ENCODE measurements at places on chromosomes 2 and 18. TPM values are rescaled to one million over a fixed set of nuclear protein-coding genes. Genes with fewer than 3 reads are reported as not detected.

Gene PKP4
- 49.0 TPM for total RNA-seq

Gene FAM110C
- 7.3 TPM for total RNA-seq

Gene ERFE
- total RNA-seq: not detected

Gene POTEJ
- total RNA-seq: 8.5 TPM

Gene TMEM182
- 2.0 TPM for total RNA-seq

Gene TNFAIP6
- 0.51 TPM for total RNA-seq

Gene LRRTM1
- total RNA-seq: 1.8 TPM

Gene SLC4A5
- 6.2 TPM for total RNA-seq

Gene KCNE4
- total RNA-seq: 4.1 TPM

Gene SCTR
- total RNA-seq: not detected

Gene REG1B
- not detected for total RNA-seq

Gene CASP10
- total RNA-seq: 1.7 TPM

Gene PTPN2
- total RNA-seq: 34.0 TPM

DNA sequence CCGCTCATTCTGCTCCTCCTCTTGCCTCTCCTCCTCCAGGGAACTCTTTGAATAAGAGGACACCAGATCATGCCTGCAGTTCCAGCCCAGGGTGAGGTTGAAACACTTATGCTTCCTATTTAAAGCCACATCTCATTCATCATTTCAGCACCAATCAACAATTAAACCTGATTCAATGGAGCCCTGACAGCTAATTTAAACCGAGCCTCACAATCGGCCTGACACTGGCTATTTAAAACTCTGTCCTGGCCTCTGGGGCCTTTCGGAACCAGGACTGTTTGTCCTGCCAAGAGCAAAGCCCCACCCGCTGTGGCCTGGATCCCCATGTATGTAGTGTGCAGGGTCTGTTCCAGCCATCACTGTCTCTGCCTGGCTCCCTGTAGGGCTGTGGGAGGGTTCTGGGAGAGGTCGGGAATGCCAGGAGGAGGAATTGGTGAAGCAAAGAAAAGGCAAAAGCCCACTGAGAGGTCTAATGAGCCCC, 97.4 kb downstream of the MCFD2 start:
- H3K27me3 ChIP-seq: no peaks in the 10 kb centered on the region
- H3K4me3 ChIP-seq: no peak overlapping the region

DNA sequence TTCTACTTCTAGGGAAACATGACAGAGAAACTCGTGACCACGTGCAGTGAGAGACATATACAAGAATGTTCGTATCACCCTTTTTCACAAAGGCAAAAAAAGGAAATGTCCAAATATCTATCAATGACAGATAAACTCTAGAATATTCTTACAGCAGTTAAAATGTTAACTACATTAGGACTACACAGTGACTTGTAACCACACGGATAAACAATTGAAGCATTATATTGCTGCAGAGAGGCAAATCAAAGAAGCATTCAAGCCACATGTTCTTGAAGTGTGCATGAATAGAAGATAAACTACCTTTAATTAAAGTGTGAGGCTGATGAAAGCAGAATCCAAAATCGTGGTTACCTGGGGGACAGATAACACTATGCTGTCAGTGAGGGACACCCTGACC, 935.3 kb upstream of the KLHL29 start:
- DNase-seq: no peak
- no peaks in the 10 kb centered on the region for H3K4me1 ChIP-seq
- no peaks in the 10 kb centered on the region for H3K36me3 ChIP-seq
- H3K27ac ChIP-seq: no peak overlapping the region
- no peaks in the 10 kb centered on the region for H3K27me3 ChIP-seq

DNA sequence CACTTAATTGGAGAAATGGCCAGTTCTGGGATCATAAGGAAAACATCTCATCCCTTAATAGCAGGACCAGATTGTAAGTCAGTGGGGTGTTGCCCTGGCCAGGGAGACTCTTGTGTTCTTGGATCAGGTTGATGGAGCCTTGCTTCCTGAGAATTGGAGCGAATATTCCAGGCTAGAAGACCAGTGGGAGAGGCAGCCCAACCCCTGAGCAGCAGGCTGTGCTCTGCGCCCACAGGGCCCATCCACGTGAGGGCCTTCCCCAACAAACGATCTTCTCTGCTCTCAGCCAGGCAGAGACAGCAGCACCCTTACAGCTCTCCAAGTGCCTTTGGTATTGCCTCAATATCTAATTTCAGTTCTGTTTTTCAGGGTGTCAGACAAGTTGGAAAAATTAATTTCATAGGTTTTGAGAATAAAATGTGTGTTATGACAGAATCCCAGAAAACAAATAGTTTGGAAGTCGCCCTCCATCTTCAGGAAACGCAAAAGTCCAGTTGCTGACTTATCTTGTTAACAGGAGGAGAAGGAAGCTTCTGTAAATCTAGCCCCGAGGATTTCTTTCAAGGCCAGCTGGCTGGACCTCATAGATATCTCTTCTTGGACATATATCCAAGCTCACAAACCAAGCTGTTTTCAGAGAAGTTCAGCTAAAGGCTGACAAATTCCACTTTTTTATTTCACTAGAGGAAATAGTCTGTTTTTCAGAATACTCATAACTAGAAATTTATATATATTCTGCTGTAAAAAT, 105.5 kb downstream of the COPS8 start:
- H3K27ac ChIP-seq: peak overlapping the region; percentile 39
- H3K4me3 ChIP-seq: no peak overlapping the region
- no peaks in the 10 kb centered on the region for H3K27me3 ChIP-seq
- no peaks in the 10 kb centered on the region for H3K36me3 ChIP-seq

DNA sequence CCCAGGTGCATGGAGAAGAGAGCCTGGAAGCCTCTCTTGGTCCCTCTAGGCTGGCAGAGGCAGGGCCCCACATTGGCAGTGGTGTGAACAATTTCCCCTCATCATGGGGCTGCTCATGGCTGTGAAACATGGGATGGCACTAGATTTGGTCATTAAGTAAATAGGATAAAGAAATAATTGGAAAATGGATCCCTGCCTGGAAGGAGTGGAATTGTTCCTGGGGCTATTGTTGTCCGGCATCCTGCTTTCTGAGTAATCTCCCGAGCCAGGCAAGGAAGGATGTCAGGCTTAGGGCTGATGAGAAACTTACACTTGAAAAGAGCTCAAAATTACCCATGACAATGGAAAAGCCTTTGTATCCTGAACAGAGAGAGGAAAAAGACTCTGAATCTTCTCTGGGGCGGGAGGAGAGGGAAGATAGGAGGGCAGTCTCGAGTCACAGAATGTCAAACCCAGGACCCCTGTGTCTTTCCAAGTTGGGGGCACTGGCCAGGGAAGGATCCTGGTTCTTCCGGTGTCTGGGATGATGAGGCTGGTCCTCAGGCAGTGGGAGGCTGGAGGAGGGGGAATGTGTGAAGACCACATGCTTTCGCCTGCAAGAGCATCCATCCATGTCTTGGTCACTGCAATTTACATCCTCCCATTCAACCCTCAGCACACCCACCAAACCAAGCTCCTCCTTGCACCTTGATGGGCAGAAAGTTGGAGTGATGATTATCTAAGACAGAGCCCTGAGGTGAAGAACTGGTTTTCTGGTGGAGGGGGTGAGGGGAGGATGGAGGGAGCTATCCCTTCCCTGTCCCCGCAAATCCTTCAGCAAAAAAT, 27.1 kb upstream of the STEAP3 start:
- no peak for DNase-seq
- no peaks in the 10 kb centered on the region for H3K27me3 ChIP-seq
- no peak overlapping the region for H3K27ac ChIP-seq
- H3K4me3 ChIP-seq: no peak overlapping the region
- no peaks in the 10 kb centered on the region for H3K4me1 ChIP-seq
- H3K36me3 ChIP-seq: no peaks in the 10 kb centered on the region

DNA sequence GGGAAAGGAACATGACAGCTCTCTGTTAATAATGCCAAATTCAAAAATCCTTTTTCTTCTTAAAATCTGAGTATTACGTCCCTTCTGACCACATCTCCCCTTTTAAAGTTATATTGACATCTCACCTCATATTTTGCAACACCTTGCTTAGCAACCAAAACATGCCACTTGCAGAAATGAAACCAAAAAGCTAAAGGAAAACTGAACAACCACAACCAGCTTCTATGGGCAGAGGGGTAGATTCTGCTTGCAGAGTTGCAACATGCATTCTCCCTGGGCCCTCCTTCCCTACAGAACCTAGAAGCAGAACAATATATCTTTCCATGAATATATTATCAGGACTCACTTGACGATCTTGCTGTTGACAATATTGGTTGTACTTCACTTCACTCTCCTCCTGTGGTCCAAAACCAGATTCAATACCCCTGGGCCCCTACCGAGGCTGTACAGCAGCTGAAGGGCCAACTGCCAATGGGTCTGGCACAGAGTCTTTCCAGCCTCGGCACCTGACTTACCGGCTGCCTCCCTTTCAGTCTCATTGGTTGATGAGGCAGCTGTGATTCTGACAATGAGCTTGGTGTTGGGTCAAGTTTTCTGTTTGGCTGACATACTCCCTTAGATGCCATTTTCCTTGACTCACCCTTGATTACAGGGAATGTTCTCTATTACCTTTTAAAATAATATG, 616.6 kb downstream of the ZEB2 start:
- no peaks in the 10 kb centered on the region for H3K4me1 ChIP-seq
- no peak overlapping the region for H3K27ac ChIP-seq
- no peak overlapping the region for H3K4me3 ChIP-seq
- no peaks in the 10 kb centered on the region for H3K27me3 ChIP-seq

GRCh38 chr2:43832457-43832856, 6.2 kb downstream of the ABCG5 start:
- H3K4me3 ChIP-seq: no peak overlapping the region
- H3K27ac ChIP-seq: no peak overlapping the region
- H3K36me3 ChIP-seq: no peaks in the 10 kb centered on the region

DNA sequence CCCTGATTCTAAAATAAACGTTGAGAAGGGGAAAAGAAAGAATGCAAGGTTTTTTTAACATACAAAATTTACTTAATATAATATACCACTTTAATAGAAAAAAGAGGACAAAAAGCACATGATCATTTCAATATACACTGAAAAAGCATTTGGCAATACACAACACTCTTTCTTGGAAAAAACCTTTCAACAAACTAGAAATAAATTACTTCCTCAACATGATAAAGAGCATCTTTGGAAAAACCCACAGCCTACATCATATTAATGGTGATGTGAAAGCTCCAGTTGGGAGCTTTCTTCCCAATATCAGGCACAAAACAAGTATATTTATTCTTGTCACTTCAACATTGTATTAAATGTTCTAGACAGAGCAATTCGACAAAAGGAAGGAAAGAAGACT, 3.0 kb upstream of the POLR1B start:
- peaks cover 5% of the 10 kb centered on the region for H3K4me1 ChIP-seq
- H3K36me3 ChIP-seq: no peaks in the 10 kb centered on the region
- no peak overlapping the region for H3K27ac ChIP-seq

DNA sequence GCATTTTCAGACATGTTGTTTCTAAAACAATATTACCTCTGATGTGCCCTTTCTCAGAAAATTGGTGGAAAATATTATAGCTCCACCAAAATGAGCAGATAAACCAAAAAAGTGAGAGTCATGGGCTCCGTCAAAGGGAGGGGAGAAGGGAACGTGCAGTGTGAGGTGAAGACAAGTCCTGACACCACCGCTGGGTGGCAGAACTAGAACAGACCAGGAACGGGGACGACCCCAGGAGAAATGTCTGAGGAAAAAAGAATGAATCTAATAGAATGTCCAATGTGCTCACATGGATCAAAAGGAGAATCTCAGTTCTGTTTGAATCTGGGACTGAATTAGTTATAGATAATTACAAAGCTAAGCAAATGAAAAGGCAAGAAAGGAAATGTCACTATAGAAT, 22.6 kb upstream of the BCL2 start:
- no peak overlapping the region for H3K27ac ChIP-seq
- H3K4me1 ChIP-seq: no peaks in the 10 kb centered on the region
- no peaks in the 10 kb centered on the region for H3K36me3 ChIP-seq
- no peak for DNase-seq

GRCh38 chr2:190477661-190478454, 56.7 kb downstream of the NEMP2 start:
- no peaks in the 10 kb centered on the region for H3K36me3 ChIP-seq
- peak; percentile 39 for DNase-seq
- peak overlapping the region; percentile 72 for H3K27ac ChIP-seq
- no peaks in the 10 kb centered on the region for H3K4me1 ChIP-seq
- no peaks in the 10 kb centered on the region for H3K27me3 ChIP-seq

DNA sequence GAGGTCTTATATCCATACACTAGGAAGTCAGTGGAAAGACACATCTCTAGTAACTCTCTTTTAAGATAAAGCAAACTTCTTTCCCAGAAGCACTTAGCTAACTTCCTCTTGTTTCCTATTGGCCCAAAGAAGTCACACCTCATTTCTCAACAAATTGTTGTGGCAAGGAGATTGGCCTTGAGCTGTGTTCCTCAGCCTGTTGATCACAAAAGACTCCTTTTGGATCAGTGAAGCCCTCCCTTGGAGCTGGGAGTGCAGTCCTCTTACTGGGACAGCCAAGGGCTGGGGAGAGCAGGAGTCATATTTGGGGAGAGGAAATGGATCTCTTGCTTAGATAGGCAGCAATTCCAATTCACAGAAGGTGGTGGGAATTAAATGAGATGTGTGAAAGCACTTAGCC, 51.2 kb upstream of the DAPL1 start:
- no peaks in the 10 kb centered on the region for H3K36me3 ChIP-seq
- no peak overlapping the region for H3K27ac ChIP-seq
- no peaks in the 10 kb centered on the region for H3K4me1 ChIP-seq
- DNase-seq: no peak

GRCh38 chr2:177669625-177670330, 277.2 kb downstream of the AGPS start:
- DNase-seq: no peak
- H3K27ac ChIP-seq: no peak overlapping the region
- H3K36me3 ChIP-seq: no peaks in the 10 kb centered on the region

DNA sequence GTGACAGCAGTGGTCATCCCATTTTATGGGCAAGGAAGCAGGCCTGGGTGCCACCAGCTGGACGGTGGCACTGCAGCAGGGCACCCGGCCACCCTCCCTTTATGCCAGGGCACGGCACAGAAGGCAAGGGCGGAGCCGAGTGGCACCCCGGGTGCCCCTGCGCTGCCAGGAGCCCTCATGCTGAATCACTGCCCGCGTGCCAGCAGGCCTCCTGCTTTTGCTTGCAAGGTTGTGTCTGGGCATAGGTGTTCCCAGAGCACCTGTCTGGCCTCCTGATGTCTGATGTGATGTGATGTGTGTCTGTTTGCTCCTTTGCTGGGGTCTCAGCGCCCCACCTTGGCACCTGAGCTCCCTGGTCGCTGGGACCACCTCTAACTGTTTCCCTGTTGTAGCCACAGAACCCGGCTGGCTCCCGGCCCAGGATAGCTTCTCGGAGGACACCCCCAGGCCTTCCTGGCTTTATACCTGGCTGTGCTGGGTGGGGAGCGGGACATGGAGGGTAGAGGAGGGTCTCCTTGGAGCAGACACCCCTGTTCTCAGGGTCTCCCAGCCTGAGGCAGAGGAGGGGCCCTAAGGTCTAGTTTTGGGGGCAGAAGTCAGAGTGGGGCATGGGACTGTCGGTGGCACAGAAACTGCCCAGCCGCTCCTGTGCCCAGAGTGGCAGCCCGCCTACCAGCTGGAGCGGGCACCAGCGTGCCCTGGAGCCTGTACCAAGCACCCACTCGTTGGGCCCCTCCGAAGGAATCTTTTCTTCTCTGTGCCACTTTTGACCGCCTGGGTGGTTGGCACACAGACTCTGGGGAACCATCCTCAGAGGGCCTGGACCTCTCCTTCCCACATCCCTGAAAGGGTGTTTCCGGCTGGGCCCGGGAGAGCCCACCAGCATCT, 3.6 kb downstream of the GPC1 start:
- H3K4me1 ChIP-seq: peaks cover 23% of the 10 kb centered on the region
- peak overlapping the region; percentile 38 for H3K27ac ChIP-seq
- no peak for DNase-seq
- no peak overlapping the region for H3K4me3 ChIP-seq
- H3K36me3 ChIP-seq: no peaks in the 10 kb centered on the region
- no peaks in the 10 kb centered on the region for H3K27me3 ChIP-seq

Measured in prostate gland (tissue), 2 donors.